CMK (cell line): ENCODE measurements at places on chromosomes 5 and 9.
A peak's percentile ranks its signal among the peaks of the same experiment; 100 is the strongest.

GRCh38 chr5:74839229-74839628, 27.0 kb downstream of the FAM169A start:
- DNase-seq: no peak

DNA sequence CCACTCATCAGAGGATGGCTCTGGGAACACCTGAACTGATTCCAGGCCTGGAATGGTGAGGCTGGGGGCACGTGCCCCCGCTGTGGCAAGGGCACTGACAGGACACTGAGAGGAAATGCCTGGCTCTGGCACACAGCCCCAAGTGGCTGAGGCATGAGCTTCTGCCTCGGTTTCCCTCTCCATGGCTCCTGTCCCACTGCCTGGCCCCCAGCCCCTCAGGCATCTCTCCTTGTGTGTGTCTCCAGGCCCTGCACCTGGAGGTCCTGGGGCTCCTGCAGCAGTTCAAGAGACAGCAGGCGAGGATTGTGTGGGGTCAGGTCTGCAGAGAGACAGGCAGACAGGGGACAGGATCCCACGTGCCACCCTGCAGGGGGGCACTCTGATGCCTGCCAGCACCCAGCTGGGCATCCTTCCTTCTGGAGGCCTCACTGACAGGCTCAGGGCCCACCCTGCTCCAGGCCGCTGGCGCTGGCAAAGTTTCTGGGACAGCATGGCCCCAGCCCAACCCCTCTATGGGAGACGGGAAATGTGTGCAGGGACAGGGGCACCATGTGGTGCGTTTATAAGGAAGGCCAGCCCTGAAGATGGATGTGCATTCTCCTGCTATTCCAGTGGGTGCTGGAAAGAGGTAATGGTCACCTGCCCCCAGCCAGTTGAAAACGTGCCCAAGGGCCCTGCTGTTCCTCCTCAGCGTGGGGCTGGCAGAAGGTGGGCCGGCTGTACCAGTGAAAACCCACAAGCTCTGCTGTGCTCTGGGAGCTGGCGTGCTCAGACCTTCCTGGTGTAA, 66.0 kb downstream of the RASGEF1C start:
- no peak for DNase-seq

GRCh38 chr9:134644725-134645606, 3.4 kb downstream of the COL5A1 start:
- DNase-seq: no peak

DNA sequence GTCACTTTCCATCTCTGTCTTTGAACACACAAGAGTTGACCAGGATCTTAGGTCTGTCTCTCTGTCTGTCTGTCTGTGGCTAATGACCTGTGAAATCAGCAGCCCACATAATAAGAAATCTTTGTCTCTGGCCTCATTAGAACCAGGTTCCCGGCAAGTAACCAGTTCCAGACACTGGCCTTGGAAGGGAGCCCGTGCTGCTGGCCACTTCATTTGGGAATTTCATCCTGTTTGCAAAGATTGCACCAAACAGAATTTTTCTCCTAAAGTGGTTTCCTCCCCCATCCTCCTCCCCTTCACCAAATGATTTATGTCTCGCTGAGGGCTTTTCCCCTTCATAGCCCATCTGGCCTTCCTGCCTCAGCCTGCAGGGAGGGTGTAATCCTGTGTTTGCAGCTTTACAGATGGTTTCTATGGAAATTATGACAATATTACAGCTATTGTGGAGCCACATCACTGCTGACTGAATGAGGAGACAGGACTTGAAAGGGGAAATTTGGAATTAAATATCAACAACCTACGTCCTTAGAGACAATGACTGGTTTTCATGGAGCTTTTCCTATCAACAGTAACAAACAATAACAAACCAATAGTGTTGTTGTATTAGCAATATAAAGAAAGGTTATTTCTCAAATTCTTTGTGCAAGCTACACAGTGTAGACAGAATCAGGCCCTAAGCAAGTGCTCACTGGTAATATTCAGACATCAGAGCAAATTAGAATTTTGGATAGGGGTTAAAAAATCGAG, 25.7 kb downstream of the DPYSL3 start:
- no peak for DNase-seq

DNA sequence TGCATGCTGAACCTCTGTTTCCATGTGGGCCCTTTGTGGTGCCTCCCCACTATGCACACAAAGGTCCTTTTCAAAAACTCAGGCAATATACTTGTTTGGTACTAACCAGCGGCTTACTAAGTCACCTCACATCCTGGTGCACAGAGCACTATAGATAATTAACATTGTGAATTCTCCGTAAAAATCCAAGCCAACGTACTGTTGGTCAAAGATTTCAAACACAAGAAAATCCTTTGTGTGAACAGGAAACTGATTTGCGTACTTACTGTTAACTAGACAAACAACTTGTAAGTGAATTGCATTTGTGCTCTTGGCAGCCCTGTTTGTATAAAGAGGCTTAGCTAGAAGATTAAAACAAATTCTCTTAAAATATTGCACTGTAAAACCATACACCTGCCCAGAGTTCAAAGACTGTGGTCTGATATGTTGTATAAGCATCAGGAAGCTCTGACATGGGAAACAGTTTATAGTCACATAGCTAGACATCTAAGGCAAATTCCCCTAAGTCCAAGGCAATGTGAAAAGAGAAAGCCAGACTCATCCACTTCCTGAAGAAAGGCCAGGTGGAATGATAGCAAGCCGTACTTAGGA, 125.0 kb upstream of the SLC12A2 start:
- no peak for DNase-seq

DNA sequence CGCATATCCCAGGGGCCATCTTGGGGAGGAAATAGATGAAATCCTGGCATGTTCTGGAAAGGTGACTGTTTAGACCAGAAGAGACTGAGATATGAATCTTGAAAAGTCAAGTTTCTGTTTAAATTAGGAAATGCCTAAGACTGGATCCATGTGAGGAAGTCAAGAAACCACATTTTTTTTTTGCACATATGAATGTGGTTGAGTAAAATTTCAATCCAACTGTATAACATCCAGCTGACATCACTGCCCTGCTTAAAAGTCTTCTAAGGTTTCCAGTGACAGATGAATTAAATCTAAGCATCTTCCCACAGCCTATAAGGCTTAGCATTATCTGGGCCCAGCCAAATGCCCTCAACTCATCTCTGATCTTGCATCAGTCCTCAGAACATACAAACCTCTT, 47.7 kb upstream of the TCERG1 start:
- DNase-seq: no peak

- no peak for DNase-seq
Measured at GRCh38 chr9:119114681-119115080, 254.6 kb downstream of the BRINP1 start.

DNA sequence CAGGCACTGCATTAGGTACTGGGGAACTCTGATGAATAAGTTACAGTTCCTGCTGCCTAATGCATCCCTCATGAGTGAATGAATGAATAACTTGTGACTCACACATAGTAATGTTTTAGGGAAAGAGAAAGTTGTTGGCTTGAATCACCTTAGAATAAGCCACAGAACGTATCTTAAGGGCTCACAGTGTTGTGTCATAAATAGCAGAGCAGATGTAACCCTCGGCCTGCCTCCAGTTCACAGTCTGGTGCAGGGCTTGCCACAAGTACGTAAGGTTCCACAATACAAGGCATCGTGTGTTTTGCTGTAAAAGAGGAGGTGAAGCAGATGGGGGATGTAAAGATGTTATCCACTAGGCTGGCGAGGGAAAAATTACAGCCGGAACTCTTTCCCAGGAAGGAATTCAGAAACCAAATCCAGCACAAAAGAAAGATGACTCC, 218.7 kb downstream of the TRPM3 start:
- no peak for DNase-seq

- DNase-seq: no peak
Measured at GRCh38 chr5:107467137-107467932, 203.4 kb downstream of the EFNA5 start.

DNA sequence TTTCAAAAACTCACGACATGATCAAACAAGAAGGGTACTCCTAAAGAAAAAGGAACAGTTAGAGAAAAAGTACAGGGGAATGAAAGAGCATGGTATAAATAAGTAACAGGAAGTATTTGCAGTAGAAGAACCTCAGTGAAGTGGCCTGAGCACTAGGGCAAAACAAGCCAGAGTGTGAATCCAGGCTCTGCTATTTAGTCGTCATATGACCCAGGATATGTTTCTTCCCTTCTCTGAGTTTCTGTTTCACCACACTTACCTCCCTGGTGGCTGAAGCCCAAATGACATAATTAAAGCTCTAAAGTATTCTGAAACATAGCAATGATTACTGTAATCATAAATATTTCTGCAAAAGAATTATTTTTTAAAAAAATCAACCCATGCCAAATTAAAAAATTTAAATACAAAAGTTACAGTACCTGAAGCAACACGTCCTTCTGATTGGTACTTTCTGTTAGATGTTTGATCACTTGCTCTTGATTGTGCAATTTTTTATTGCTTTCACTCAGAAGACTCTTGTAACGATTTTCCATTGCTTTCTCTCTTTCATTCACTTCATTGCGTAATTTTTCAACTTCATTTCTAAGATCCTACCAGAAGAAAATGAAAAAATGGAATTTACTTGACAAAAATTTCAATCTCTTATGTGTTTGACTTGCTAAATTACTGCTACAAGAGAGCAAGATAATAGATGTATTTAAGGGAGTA, 88.9 kb downstream of the CDK5RAP2 start:
- no peak for DNase-seq

- no peak for DNase-seq
Measured at GRCh38 chr5:168592014-168592368, 12.8 kb upstream of the PANK3 start.

DNA sequence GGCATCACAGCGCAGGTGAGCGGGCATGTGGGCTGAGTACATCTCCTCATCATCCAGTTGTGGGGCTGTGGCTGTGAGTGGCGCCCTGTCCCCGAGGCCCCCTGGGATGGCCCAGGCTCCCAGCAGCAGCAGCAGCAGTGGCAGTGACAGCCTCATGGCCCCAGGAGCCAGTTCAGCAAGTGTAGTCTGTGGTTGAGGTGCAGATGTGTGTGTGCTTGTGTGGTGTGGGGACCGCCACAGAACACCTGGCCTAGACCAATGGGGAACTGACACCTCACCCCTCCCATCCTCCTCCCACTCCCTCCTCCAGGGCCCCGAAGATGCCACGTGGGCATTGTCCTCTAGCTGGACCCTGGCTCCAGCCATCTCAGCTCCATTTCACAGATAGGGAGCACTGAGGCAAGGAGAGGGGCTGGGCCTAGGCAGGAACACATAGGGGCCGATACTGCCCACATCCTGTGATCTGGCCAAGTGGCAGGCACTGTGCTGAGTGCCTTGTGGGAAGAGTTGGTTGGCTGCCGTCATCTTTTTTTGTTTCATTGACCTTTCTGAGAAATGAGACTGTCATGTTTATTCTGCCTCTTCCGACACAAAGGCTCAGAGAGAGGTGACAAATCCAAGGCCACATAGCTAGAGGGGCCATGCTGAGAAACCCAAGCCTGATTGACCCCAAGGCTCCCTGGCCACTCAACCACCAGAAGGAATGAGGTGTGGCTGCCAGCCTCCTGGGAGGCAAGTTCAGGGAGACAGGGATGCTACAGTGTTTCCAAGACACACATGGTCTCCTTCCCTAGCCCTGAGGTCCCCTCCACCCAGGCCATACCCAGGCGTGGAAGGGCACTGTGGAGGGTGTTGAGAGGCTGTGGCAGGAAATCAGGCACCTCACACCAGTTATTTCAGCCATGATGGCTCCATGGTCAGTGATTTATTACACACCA, at the start of gene MZB1:
MZB1 (minus strand) TSS at position 213 of the 938 bp plus-strand sequence; CDS start at position 156, 57 bp downstream.
- no peak for DNase-seq

DNA sequence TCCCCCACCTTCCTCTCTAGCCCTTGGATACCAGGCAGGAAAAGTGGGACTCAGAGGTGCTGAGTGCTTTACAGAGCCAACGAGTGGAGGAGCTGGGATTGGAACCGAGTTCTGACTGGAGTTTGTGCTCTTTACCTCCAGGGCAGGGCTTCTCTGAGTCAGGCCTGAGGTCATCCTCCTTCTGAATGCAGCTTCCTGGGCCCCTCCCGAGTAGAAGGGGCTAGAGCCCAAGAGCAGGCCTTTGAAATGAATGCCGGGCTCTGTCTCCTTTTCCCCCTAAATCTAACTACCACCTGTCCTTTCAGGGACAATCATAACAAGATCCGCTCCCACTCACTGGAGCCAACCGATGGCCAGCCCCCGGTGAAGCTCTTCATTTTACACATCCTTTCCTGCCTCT, 12.7 kb downstream of the PTGES start:
- DNase-seq: no peak

DNA sequence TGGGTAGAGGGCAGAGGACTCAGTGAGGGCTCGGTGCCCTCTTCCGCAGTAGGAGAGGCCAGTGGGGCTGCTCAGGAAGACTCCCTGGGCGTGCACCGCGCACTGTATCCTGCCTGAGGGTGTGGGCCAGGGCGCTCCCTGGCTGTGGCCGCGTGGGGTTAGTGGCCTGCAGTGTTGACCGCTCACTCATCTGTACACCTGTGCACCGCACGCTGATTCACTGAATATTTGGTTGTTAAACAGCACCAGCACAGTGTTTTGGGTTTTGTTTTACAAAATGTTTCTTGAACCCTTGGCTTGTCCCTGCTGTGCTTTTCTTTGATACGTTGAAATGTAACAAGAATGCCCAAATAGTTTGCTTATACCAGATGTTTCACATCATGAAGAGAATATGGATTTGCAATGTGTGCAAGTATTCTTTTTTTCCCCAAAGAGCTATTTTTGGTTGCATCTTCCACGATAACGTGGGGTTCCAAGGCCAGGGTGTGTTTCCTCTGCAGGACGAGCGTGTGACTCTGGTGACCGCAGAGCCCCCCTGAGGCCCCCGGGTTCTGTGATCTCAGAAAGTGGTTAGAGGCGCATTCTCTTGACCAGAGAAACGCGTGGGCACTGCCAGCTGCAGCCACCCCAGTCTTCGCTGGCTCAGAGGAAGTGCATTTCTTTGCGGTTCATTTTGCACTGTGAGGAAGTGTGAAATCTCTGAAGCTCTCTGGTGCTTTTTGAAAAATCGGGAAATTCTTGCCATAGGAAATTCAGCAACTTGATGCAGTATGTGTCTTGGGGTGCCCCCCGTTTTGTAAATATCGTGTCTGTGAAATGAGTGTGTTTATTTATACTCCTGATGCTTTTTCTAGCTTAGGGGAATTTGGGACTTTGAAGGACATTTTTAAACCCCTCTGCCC, 46.9 kb downstream of the AHRR start:
- DNase-seq: peak; percentile 58

- no peak for DNase-seq
Measured at GRCh38 chr9:114235033-114235661, 79.8 kb downstream of the COL27A1 start.

DNA sequence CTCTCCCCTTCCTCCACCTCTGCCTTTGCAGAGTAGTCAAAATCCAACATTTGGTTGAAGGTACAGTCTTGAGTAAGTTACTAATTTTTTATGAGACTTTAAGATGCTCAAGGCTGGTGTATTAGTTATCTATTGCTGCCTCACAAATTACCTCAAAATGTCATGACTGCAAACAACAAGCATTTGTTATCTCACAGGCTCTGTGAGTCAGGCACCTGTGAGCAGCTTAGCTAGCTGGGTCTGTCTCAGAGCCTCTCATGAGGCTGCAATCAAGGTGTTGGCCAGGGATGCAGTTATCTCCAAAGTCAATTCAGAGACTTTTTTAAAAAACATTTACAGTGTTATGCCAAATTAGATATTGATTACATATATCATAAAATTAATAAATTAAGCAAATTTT, 371.3 kb upstream of the RGMB start:
- DNase-seq: no peak

- DNase-seq: no peak
Measured at GRCh38 chr5:1330847-1331831, 13.8 kb downstream of the CLPTM1L start.
